ENCODE measurements at places on chromosomes 4 and X.

DNA sequence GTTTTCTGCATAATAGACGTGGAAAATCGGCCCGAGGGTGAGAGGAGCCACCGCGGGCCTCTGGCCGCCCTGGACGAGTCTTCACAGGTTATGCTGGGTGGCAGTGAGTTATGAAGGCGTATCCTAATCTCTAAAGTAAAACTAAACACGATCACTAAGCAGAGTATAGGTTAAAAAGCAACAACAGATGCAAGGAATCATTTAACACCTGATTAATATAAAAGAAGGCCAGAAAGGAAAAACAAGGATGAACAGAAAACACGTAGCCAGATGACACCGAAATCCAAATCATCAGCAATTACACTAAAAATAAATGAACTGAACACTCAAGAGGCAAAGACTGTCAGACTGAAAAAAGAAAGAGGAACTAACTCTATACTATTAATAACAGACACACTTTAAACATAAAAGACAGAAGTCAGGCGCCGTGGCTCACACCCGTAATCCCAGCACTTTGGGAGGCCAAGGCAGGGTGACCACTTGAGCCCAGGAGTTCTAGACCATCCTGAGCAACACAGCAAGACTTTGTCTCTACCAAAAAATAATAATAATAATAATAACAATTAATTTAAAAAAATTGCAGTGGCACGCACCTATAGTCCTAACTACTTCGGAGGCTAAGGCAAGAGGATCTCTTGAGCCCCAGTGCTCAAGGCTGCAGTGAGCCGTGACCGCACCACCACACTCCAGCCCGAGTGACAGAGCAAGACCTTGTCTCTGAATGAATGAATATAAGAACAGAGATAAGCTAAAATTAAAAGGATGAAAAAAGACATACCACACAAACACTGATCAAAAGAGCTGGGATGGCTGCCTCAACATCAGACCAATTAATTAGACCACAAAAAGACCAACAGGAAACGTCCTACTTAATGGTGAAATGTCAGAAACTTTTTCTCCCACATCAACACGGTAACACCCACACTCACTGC is 30.0 kb downstream of the CTBP1 start:
- DNase-seq, result no peak

DNA sequence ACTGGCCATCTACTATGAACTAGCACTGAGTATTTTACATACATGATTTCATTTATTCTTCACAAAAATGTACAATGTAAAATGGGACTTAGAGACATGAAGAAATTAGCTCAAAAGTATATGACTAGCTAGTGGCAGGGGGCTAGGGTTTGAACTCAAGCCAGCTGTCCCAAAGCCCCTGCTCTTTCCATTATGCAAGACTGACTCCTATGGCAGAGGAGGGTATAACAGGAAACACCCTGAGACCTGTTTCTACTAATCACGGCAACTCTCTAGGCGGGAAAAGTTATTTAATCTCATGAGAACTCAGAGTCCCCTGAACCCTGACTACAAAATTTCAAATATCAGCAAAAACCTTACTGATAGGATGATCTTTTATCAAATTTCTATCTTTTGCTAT is 150.6 kb downstream of the PRDM5 start:
- DNase-seq, result no peak

GRCh38 chr4:113587640-113588275 is 173.8 kb downstream of the CAMK2D start:
- no peak for DNase-seq

- no peak for DNase-seq
Measured at GRCh38 chr4:108382751-108383150, 214.0 kb upstream of the LEF1 start.

GRCh38 chr4:182103614-182104319 is 139.4 kb upstream of the TENM3 start:
- no peak for DNase-seq

GRCh38 chr4:76003035-76003434 is 4.3 kb downstream of the CXCL9 start:
- no peak for DNase-seq

DNA sequence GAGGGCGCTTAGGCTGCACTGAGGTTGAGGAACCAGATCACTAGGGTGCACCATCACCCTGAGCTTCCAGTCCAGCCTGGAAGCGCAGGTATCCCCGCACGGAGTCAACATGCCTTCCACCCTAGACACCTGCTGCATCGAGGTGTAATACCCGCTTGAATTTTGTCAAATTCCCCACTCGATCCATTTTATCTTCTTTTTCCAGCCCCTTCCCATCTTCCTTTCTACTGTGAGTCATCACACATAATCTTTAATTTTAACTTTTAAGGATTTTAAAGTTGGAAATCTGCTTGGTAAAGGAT is 821 bp downstream of the PLK4 start:
- DNase-seq, result no peak

DNA sequence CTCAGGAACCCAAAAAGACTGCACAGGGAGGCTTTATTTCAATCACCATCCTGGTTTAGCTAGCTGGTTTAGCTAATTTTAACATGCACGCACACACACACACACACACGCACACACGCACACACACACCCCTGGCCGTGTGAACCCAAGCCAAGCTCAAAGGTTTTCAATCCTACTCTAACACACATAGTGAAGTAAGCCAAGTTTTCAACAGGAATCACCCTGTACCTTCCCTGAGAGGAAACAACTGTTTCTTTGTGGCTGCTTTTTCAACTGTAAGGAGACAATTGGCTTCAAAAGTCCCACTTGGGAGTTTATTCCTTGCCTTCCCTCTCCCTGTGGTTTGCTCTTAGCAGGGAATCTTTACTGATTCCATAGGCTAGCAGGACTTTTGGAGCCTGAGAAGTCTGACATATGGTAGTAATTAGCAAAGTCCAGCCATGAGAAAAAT is 98.9 kb upstream of the BMP3 start:
- no peak for DNase-seq

DNA sequence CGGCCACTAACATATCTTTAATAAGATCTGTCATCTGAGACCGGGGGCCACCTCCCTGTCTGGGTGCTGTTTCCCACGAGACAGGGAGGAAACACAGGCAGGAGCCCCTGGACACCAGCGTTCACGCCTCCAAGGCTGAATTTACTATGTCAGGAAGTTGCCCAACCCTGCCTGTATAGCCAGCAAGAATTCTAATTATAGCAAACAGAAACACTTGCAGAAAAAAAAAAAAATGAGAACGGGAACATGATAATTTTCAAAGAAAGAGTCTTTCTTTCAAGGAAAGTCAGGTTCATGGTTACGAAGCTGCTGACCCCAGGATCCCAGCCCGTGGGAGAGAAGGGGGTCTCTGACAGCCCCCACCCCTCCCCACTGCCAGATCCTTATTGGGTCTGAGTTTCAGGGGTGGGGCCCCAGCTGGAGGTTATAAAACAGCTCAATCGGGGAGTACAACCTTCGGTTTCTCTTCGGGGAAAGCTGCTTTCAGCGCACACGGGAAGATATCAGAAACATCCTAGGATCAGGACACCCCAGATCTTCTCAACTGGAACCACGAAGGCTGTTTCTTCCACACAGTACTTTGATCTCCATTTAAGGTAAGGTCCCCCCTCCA is at the start of gene IL3RA:
Gene IL3RA (plus strand): TSS at position 455 of the 613 bp plus-strand sequence. CDS start 4,981 bp downstream, outside the sequence.
- DNase-seq, result peak; percentile 7

DNA sequence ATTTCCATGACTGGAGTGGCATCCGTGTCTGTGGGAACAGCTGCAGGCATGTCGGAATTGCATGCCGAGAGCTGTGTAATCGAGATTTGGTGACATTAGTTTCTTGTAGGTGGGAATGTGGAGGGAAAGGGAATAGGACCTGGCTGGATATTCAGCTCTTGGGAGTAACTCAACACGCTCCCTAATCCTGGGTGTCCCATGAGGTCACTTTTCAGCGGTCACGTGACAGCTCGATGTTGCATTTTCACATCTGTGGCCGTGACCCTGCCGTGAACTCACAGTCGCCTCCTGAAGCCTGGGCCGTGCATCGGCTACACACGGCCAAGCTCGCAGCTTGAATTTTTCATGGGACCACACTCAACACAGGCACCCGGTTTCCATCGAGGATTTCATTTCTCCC is 25.8 kb upstream of the PSAPL1 start:
- DNase-seq, result no peak

DNA sequence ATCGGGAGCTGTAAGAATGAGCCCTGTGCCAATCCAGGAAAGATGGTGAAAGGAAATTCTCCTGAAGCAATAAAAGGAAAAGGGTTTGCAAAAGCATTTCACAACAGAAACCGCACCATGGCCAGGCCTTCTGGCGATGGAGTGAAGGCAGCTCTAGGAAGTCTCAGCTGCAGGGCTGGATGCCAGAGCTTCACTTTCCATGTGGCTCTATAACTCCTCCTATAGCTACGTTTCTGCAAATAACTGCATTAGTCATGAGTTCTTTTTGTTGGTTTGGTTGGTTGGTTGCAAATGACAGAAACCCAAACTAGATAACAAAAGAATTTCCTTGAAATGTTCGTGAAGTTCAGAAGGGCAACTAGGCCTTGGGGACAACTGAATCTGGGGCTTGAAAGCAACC is 84.6 kb downstream of the RELL1 start:
- DNase-seq, result no peak

GRCh38 chr4:25842229-25842845 is 20.5 kb downstream of the SEL1L3 start:
- DNase-seq, result no peak

- DNase-seq, result no peak
Measured at GRCh38 chrX:121163443-121163842, 116.0 kb downstream of the GLUD2 start.

- no peak for DNase-seq
Measured at GRCh38 chr4:130393642-130394041, 1297.7 kb downstream of the C4orf33 start.

DNA sequence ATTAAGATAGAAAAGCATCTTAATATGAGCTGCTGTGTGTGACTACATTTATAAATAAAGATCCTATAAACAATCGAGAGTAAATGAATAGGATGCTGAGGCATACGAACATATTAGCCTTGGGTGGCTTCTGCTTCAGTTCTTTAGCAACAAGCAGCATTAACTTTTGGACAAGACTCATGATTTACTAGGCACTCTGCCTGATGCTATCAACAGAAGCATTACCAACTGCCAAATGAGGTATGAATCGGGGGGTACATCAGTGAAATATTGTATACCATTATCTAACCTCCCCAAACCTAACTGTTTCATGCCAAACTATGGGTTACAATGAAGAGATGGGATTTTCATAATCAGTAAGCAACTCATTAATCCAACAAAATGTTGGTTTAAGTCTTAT is 113.1 kb downstream of the RAB28 start:
- no peak for DNase-seq

GRCh38 chrX:94121799-94122198 is 447.8 kb downstream of the FAM133A start:
- no peak for DNase-seq

DNA sequence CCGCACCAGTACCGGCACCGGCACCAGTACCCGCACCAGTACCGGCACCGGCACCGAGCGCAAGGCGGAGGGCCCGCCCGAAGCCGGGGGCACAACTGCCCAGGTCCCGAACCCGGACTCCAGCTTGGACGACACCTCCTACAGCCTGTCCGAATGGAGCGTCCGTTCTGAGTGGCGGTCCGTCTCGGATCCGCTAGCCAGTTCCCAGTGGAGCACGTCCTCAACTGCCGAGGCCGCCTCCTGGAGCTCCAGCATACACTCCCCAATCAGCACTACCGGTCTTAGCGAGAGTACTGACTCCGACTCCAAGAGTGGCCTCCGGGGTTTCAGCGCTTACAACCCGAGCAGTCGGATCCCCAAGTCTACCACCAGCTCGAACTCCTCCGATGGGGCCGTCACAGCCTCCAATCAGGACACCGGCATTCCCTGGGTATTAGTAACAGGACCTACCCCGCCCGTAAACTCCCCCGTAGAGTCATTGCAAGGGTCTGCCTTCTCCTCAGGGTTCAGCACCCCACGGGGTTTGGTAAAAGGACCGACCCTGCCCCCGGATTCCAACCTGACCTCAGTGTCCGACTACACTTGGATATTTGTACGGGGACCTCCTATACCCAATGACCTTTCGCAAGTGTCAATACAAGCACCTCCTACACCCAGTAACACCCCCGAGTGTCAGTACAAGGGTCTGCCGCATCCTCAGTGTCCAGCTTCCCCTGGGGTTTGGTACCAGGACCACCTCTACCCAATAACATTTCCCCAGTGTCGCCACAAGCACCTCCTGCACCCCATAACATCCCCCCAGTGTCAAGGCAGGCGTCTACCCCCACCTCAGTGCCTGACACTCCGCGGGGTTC is 721 bp upstream of the MAOA start:
- no peak for DNase-seq

DNA sequence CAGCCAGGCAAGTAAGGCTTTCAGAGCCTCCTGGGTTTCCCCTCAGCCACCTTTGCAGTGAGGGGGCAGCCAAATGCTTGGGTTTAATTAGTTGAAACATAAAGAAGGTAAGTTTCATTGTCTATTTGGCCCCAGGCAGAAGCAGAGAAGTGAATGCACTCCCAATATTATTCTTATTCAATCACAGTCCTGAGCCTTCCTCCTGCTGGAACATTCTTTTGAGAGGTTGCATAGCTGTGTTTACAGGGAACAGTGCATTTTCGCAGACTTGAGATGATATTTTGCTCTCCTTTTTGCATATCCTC is 13.9 kb downstream of the SLC2A9 start:
- DNase-seq, result no peak

DNA sequence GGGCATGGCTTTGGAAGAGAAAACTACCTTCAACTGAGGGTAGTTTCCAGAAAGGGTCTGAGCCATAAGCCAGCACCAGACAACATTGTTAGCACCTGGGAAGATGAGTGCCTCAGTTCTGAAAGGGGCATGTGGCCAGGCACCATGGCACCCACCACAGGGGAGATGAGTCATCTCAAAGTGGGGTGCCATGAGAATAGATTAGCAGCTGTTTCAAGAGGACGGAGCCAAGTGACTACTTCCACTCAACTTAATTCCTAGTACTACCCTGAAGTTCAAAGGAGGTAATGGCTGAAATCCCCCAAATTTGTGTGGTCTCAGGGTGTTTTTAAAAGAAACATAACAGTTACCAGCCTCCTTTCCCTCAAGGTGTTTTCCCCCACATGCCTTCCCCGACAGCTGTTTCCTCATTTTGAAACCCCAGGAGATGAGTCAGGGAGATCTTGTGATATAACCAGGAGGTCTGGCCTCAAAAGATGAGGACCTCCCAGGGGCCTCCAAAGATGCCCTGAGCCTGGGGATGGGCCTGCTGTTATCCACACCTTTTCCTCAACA is 27.8 kb upstream of the FTHL17 start:
- no peak for DNase-seq

DNA sequence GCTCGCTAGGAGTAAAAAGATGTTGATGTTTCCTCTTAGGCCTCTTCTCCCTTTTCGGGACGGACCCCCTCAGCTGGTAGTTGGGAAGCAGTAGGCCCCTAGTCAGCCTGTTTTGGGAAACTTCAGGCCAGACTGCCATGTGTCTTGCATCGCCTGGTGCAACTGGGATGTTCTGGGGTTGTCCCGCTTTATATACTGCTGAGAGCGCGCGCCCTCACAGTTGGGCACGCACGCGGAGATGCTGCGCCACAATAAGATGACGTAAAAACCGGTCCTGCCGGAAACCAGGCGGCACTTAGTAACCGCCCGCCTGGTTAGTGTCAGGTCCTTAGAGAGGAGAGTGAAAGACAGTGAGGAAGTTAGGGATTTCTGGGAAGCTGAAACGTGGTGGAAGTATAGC is 231.3 kb upstream of the CT83 start:
- DNase-seq, result no peak

GRCh38 chr4:114488301-114488982 is 110.2 kb upstream of the UGT8 start:
- DNase-seq, result no peak

- no peak for DNase-seq
Measured at GRCh38 chr4:168496834-168497233, at the start of gene PALLD. Gene PALLD, plus strand, starts transcription at chr4:168497052.

All from LoVo (cell line).